ENCODE measurements at places on chromosomes 13 and 19.

- peak; percentile 88 for DNase-seq
Measured at GRCh38 chr19:6674868-6675305, 4.9 kb upstream of the TNFSF14 start.

DNA sequence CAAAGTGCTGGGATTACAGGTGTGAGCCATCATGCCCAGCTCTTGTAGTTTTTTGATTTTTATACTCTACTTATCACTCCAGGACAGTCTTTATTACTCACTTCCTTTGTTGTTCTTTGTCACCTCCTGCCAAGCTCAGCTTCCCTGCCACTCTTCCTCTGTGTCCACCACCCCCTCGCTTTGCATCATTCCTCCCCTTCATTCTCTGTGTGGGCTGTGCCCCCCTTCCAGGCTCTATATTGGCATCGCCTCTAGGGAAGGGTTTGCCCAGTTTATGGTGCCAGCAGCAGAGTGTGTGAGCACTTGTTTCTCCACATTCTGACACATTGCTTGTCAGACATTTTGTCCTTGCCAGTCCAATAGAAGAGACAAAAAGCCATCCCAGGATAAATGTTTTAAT is 15.1 kb downstream of the ZNF302 start:
- DNase-seq = no peak

DNA sequence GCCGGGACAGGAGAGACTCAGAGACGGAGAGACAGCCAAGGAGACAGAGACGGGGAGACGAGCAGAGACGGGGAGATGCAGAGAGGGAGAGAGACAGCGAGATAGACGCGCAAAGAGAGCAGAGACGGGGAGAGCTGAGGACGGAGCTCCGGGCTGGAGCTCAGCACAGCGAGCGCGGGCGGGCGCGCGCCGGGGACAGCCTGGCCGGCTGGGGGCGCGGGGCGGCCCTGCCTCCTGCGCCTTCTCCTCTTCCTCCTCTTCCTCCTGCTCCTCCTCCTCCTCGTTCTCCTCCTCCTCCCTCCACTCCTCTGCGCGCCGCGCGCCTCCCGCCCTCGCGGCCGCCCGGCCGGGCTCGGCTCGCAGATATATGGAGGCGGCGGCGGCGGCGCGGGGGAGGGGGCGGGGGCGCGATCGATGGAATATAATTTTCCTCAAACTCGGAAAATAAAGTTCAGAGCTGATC is at the start of gene ERFL:
ERFL (minus strand) TSS at position 229 of the 463 bp plus-strand sequence. CDS start 15,530 bp downstream, outside the sequence.
- no peak for DNase-seq

DNA sequence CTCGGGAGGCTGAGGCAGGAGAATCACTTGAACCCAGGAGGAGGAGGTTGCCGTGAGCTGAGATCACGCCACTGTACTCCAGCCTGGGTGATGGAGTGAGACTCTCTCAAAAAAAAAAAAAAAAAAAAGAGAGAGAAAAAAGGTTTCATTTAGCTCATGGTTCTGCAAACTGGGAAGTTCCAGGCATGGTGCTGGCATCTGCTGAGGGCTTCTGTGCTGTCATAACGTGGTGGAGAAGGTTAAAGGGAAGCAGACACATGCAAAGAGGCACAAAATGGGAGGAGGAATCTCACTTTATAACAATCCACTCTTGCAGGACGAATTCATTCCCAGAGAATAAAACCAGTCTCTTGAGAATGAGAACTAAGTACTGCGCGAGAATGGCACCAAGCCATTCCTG is 34.9 kb upstream of the SIAH3 start:
- no peak for DNase-seq

GRCh38 chr13:73428137-73428536 is 369.3 kb downstream of the KLF5 start:
- no peak for DNase-seq

DNA sequence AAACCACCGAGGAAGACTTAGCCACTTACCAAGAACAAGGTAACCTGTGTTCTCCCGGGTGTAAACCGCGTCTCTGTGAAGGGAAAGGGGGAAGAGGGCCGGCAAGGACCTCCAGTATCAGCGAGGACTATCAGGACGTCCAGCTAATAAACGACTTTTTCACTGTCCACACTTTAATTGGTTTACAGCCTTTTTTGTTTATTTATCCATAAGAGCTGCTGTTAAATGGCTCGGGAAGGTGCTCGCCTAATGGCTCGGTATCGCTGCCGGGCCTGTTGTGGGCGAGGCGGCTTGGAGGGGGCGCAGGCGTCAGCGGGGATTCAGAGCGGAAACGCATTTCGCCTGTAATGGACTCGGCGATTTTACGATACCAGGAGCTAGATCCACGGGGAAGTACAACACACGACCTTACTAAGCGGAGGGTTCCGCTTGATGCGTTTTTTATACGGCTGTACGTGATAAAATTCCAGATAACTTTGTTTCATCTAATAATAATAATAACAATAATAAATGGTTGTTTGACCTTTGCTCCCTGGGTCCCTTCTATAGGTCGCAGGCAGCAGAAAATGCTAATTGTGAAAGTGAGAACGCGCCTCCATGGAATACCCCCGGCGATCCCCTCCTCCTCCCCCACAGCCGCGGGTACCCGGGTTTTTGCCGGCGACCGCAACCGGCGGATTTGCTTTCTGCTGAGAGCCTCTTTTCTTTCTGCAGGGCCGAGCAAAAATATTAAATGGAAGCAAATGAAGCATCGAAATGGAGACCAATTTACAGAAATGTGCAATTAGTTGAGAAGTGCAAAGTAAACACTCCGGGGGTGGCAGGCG is 2.5 kb upstream of the PDX1 start:
- no peak for DNase-seq

GRCh38 chr19:47371261-47371660 is 22.1 kb downstream of the DHX34 start:
- DNase-seq = no peak

All from stimulated activated CD8-positive, alpha-beta memory T cell treated with anti-CD3 and anti-CD28 coated beads, Interleukin-4, amount 100 ng/mL, for 24 hours (primary cell).